Activated T-cell treated with anti-CD3 and anti-CD28 coated beads, Interleukin-2, amount 50 U/mL, for 48 hours (primary cell): ENCODE measurements at places on chromosomes 16 and 17.
A peak's percentile ranks its signal among the peaks of the same experiment; 100 is the strongest.

GRCh38 chr17:69945698-69946185 is 129.3 kb upstream of the KCNJ16 start:
- DNase-seq, result no peak

GRCh38 chr17:54901230-54901822 is 674 bp downstream of the TOM1L1 start:
- no peak for DNase-seq

- peak; percentile 95 for DNase-seq
Observed at GRCh38 chr17:58337600-58338453, 9.2 kb upstream of the TSPOAP1 start.

DNA sequence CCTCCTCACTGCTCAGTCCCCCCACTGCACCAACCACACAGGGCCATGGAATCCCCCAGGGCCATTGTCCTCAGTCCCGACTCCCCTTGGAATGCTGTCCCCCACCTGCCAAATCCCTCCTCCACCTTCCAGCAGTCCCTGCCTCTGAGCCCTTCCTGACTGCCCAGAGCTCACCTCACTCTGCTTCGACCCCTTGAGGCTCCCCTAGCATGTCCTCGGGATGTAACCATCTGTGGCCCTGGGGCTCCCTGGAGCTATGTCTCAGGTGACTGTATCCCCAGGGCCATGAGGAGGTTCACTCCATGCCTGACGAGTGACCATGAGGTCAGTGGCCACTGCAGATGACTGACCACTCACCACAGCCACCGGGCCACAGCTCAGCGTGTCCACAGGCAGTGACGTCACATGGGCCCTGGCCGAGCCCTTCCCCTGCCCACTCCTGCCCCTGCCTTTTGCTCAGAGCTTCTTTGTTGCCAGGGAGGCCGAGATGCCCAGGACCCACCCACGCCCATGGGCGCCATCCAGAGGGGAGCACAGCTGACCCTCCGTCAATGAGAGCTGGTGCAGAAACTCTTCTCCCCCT is 7.7 kb upstream of the PIEZO1 start:
- DNase-seq, result no peak

DNA sequence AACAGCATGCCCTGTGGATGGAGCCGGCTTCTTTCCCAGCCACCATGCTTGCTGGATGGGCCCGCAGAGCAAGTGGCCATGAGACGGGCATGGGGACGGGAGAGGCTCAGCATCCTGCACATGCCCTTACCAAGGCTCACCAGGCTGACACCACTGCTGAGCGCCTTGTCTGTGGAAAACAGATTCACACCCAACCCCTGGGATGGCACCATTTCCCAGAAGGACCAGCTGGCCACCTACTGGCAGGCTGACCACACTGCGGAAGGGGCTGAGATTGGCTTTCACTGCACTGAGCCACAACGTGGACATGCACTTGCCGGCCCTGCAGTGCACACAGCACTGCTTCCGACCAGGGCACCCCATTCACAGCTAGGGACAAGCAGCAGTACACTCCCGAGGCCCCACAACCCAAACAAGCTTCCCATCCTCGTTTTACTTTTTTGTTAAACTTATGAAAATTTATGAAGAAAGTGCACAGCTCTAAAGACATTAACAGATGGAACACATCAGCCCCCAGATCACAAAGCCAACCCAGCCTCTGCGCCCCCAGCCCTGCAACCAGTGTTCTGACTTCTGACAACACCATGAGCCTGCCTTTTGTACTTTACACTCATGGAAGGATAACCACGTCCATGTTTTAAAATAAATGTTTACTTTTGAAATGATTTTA is 13.9 kb upstream of the KRTAP17-1 start:
- DNase-seq, result peak; percentile 45

GRCh38 chr17:75088465-75089417 is 987 bp downstream of the SLC16A5 start:
- peak; percentile 49 for DNase-seq

- no peak for DNase-seq
Observed at GRCh38 chr17:71825687-71826086, 295.1 kb upstream of the SOX9 start.

DNA sequence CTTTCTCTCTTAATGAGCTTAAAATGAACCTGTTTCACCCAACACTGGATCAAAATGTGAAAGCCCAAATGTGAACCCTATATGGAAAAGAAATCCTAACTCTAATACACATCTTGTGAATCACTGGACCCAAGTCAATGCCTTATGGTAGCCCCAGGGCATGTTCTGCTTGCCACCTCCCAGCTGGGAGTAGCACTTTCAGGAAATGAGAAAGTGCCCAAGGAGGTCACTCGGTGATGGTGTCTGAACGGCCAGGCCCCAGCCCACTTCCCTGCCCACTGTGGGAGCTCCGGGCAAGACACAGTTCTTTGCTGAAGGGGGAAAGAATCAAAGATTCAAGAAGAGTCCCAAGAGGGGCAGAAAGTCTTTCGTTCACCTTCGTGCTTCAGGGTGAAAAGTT is 46.1 kb downstream of the GTF3C1 start:
- DNase-seq, result no peak
